ENCODE measurements at places on chromosomes 1 and 21.

GRCh38 chr1:76595024-76595423, 272.3 kb upstream of the ST6GALNAC5 start:
- DNase-seq = no peak

DNA sequence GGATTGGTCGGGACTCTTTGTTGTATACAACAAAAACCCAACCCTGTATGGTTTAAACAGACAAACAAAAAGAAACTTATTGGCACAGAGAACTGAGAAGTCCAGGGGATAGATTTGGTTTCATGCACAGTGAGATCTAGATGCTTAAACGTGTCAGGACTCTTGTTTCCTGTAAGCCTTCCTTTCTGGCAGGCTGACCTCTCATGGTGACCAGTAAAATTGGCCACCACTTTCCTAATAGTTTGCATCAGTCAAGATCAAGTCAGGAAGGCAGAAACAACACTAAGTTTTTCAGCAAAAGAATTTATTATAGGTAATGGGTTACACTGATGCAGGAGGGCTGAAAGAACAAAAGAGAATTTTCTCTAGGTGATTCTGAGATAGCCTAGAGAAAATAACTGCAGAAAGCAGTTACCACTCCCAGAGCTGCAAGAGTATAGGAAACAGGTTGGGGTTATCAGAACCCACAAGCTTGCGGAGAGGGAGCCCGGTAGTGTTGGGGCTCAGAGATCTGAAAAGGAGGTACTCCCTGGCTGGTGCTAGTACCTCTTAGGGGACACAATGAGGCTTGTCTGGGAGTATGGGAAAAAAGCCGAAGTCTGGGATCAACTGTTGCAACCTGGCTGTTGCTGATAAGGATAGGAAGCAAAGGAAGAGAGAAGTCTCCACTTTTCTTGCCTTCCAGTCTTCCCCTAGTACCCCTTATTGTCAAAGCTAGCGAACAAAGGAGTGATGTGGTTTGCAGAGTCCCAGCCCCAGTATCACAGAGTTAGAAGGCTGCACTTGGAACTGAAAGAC, 21.4 kb downstream of the CITED4 start:
- DNase-seq = no peak

DNA sequence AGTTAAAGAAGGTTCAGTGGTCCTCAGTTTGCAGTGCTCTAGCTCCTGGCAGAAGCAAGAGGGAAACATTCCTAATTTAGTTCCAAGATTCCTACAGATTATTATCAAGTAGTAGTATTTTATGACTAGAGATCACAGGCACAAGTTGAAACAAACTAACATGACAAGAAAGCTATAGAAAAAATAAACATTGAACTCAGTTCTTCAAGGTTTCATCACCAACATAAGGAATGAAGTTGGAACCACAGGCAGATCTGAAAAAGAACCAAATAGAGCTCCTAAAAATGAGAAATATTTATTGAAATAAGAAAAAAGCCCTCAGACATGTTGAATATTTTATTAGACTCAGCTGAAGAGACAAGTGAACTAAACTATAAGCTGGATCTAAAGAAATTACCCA, 40.6 kb downstream of the PDC start:
- DNase-seq = no peak

- no peak for DNase-seq
Observed at GRCh38 chr1:22297999-22298398, 153.7 kb upstream of the ZBTB40 start.

DNA sequence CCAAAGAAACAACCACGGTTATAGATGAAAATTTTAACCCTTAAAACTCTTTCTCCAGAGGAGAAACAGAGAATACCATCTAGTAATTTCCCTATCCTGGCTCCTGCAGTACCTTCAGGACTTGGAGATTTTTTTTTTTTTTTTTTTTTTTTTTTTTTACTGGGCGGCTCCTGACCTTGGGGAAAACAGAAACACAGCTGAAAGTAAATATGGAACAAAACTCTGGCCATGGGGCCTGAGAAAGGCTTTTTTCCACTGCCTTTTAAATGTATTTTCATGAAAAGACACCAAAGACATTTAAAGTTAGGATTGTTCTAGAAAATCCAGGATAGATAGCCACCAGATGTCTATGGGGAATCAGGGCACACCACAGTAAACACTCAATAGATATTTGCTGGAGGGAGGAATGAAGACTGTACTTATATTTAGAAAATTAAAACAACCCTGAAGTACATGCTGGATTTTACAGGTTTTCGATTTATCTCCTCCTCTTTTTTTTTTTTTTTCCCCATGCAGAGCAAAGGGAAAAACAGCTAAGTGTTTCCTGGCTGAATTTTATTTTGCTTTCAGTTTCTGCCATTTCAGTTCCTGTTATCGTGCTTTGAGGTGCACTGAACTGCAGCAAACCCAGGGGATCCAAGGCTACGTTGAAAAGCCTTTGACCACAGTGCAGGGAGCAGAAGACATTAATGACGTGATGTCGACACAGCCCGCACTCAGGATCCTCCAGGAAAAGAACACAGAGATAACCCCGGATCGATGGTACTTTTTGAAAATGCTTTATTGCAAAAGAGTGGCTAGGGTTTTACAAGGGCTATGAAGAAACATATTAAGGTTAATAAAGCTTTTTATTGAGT, 35.7 kb upstream of the CNN3 start:
- DNase-seq = peak; percentile 54

DNA sequence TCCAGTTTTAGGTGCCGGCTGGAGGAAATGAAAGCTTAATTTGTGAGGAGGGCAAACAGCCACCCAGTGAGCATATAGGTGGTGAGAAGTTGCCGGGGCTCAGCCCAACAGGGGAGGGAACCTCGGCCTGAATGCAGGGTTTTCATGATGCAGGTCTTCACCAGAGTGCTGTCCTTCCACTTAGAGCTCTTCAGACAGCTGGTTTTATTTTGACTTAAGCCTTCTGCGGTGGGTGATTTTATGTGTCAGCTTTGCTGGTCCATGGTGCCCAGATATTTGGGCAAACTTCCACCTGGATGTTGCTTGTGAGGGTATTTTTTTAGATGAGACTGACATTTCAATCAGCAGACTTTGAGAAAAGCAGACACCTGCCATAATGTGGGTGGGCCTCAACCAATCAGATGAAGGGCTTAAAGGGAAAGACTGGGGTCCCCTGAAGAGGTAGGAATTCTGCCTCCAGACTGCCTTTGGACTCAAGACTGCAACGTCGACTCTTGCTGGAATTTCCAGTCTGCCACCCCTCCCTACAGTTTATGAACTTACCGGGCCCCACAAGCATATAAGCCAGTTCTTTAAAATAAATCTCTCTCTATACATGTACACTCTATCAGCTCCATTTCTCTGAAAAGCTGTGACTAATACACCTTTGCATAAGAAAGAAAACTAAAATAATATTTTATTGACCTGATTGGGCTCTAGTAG, 72.8 kb downstream of the RHOU start:
- DNase-seq = no peak

DNA sequence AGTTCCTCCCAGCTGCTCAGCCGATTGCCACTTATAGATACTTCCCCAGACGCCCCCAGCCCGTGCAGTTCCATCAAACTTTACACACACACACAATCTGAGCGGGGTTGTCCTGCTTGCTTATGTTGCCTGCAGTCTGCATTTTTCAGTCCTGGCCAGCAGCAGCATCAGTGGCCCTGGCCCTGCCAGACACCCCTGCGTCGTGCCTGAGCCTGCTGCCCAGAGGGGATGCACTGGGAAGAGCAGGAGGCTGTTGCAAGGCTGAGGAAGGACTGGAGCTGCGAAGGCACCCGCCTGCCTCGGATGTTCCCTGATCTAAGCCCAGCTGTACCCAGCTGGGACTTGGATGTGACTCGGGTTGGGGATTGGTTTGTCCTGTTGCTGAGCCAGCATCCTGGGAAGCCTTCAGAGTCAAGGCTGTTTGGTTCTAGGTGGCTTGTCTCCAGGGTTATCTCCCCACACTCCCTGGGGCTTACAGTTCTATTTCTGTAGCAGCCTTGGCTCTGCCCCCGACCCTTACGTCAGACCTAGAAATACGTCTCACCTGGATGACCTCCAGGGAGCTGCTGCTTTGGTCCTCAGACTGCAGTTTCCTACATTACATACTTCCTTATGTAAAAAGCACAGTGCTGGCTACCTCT, 42.3 kb downstream of the MAN1C1 start:
- DNase-seq = no peak

- DNase-seq = no peak
Observed at GRCh38 chr21:33312121-33312520, 12.6 kb upstream of the IFNAR1 start.

- DNase-seq = peak; percentile 19
Observed at GRCh38 chr1:912740-913301, 10.9 kb upstream of the SAMD11 start.

DNA sequence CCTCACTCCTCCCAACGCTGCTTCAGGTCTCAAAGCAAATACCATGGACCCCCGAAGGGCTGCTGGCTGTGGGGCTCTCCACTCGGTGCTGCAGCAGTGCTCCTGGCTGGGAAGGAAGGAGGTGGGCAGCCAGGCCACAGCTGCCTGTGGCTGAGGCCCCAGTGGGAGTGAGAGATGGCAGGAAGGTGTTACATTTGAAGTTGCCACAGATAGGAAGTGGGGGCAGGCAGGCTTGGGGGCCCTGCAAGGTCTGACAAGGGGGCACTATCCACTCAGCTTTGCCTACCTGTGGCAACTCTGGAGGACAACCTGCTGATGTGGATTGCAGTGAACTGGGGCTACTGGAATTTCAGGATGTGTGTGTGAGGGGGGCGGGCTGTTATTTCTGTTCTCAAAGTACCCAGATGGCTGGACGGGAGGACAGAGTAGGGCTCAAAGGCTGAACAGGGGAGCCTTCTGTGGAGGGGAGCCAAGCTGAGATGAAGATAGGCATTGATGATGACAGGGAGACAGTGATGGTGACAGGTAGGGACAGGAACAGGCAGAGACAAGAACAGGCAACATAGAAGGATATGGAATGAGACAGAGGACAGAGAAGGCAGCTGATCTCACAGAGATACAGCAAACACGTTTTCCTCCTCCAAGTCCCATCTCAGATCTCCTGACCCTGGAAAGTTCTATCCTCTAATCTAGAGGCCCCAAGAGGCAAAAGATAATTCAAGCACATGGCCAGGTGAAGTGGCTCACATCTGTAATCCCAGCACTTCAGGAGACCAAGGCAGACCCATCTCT, 1.8 kb downstream of the ZNF683 start:
- no peak for DNase-seq

DNA sequence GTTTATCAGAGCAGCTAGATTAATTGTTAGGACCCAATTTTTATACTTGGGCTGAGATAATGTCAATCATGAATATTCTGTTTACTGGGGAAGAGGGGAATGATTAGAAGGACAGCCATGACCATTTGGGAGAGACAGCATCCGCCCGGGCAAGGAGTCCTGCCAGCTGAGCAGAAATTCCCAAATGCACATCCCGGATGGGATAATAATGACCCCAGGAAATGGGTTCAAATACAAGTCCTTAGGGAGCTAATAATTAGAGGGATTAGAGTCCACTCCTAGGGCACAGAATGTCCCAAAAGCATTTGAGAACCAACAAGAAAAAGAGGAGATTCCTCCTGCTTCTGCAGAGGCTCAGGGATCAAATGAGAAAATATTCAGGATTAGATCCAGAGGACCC, 115.9 kb downstream of the LRRC53 start:
- DNase-seq = no peak

GRCh38 chr1:23867542-23867894, 572 bp downstream of the FUCA1 start:
- no peak for DNase-seq

DNA sequence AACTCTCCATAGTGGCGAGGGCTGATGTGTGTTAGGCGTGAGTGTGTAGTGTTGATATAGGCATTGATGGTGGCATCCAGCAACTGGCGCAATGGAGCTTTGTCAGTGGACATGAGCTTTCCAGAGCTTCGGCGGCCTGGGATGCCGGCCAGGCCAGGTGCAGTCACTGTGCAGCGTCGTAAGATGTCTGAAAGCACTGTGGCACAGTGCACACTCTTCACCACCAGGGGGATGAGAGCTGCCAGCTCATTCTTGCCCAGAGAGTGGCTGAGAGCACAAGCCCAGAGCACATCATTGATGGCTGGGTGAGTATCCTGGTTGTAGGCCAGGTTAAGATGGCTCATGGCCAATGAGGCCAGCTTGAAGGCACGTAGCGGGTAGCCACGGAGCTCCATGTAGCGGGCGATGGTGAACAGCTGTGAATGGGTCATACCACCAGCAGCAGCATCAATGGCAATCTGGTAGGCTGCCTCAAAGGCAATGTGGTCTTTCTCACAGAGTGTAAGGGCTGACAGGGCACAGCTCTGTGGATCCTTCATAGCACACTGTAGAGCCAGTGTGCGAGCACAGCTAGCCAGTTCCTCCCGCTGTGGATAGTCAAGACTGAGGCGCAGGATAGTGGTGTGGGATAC, 6.7 kb downstream of the UROD start:
- DNase-seq = peak; percentile 69

- peak; percentile 89 for DNase-seq
Observed at GRCh38 chr1:182595641-182596240, 6.7 kb upstream of the RNASEL start.

DNA sequence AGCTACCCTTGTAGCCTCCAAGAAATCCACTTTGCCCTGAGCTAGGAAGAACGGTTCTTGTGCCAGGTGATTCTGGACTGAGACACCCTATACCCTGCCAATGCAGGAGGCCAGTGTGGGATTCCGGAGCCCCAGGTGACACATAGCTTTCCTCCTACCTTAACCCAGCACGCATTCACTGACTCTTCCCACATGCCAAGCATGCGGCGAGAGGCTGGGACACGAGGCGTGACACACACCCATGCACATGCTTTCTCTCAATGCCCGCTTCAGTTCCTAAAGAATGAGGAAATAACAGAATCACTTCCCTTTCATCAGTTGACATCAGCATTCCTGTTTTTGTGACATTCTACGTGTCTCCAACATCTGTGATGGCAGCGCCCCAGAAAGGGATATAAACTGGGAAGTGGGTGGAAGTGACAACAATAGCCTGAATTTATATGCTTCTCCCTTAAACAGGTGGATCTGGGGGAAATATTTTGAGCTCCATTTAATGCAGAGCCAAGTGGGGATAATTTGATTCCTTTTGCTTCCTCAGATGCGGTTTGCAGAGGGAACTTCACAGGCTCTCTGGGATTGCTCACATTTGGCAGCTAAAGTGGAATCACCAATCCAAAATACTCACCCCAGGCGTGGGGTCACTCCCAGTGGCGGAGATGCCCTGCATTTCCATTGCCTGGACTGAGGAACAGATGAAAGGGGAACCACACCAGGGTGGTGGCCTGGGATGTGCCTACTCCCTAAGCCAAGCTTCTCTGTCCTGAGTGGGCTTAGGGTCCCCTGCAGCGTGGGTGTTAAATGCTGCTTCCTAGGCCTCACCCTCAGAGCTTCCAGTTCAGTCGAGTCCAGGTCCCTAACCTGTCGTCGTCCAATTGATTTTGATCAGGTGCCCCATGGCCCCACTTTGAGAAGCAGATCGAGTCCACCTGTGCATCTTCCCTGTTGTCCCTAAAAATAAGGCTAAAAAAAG, 445.1 kb downstream of the SIPA1L2 start:
- DNase-seq = no peak
